ENCODE measurements at places on chromosomes 13 and 19.

DNA sequence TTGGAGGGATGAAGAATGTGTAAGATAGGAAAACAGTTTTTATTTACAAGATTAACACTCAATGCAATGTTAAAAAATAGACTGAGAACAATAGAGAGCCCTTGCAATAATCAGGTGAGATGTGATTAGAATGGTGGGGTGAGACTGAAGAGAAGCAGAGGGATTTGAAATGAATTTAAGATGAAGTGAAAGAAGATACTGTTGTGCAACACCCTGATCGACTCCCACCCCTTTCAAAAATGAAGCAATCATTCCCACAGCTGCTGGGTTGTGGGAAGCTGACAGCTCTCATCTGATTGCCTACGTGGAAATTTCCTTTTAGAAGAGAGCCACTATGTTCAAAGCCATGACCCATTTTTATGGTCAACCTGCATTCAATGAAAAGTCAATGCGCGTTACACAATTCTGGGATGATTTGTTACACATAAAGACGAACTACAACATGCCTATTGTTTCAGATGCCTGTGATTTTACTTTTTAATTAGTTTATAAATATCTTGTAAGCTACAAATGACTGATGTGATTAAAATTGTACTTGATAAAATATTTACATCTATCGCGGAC, 1374.8 kb downstream of the PCDH9 start:
- DNase-seq = no peak

- DNase-seq = no peak
Observed at GRCh38 chr13:42129033-42129432, 80.6 kb downstream of the DGKH start.

GRCh38 chr13:109213714-109214113, 572.7 kb downstream of the IRS2 start:
- DNase-seq = no peak

DNA sequence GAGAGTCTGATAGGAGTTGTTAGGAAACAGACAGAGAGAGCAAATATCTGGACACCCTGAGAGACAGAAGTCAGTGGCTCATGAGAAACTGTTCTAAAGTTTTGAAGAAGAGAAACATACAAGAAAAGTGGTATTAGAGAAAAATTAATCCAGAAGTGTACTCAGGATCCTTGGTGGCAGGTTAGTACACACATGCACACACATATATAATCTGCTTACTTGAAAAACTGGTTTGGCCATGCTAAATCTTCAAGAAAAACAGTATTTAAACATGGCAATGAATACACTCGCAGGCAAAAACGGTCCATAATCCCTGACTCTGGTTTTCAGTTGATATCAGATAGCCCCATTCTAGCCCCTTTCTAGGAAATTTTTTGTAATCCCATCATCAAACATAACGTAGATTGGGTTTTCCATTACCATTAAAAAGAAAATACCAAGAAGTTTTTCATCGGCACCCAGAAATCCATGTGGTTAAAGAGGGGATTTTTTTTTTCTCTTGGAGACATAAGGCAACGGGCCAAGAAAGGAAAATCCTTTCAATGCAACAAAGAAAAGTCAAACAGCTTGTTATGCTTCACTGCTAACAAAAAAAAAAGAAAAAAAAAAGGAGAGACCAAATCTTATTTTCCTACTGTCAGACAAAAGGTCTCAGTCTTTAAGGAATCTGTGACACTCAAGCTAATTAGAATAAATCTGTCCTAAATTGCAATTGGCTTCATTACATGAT, 178.0 kb upstream of the MIR17HG start:
- no peak for DNase-seq

GRCh38 chr19:18904334-18905057, 8.5 kb upstream of the CERS1 start:
- no peak for DNase-seq

DNA sequence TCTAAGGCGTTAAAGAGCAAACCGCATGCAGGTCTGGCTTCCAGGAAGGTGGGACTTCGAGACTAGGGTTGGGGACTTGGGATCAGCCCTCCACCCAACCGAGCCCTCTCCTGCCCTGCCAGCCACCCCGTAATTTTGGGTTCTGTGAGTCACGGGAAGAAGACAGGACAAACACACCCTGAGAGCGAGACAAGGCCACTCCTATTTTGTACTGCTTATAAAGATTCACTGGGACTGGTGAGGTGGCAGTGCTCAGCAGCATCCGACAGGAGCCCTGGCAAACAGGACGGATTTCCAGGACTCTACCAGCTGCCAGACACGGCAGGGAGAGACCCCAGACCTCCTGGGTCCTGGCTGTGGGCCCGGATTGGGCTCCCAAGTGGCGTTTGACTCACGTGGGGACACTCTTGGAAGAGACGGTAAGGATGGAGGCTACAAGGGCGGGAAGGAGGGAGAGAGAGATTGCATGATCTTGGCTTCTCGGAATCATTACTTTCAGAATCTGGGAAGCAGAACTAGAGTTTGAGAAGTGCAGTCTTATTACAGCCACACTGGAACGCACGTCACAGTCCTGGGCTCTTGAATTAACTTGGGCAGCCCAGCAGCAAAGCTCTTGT, at the start of gene C5AR2:
Gene C5AR2, plus strand, starts transcription at position 245 of the 617 bp plus-strand sequence. CDS start 8,625 bp downstream, outside the sequence.
- no peak for DNase-seq

DNA sequence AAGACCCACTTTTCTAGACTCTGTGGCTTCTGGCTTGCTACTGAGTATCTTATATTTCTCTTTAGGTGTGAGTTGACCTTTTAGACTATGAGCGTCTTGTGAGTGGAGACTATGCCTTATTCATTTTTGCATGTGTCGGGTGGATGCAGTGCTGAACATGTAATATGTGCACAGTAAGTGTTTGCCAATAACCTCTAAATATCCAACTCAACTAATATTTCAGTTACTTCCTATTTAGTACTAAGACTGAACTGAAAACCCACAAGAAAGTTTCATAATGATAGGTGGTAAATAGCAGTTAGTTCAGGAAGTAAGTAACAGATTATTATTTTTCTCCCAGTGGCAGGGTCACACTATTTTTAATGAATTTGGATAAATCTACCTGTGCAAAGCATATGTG, 269.3 kb downstream of the KCNRG start:
- no peak for DNase-seq

GRCh38 chr13:24008679-24009078, 111.4 kb upstream of the C1QTNF9B start:
- no peak for DNase-seq

- no peak for DNase-seq
Observed at GRCh38 chr13:46012404-46012803, 40.1 kb downstream of the ZC3H13 start.

GRCh38 chr19:41845001-41845050, at the start of gene DMRTC2:
DMRTC2 (plus strand) TSS chr19:41845042; CDS start chr19:41847429, 2,387 bp downstream.
- no peak for DNase-seq

DNA sequence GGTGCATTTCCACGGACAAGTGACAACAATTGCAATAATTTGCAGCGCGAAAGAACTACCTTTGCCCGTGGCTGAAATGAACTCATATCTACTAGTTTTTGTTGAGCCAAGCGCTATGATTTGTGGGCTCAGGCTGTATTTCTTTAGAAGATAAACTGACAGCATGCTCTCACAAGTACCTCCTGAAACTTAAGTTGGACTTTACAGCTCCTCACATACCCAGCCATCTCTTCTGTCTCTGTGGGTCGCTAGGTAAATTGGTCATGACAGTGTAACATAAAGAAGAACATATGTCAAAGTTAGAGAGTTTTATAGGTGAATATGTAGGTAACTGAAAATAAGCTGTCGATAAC, 839 bp downstream of the COG6 start:
- DNase-seq = no peak

DNA sequence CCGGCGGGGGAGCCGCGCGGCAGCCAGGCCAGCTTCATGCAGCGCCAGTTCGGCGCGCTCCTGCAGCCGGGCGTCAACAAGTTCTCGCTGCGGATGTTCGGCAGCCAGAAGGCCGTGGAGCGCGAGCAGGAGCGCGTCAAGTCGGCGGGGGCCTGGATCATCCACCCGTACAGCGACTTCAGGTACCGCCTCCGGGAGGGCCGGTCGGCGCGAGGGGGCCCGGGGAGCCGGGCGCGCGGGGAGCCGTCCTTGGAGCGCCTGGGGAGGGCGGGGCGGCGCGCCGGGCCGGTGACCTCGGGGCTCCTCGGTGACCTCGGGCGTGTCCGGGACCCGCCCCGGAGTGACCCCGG, 690 bp downstream of the HCN2 start:
- DNase-seq = no peak

- DNase-seq = peak; percentile 81
Observed at GRCh38 chr19:4077800-4078684, 11.3 kb upstream of the ZBTB7A start.

DNA sequence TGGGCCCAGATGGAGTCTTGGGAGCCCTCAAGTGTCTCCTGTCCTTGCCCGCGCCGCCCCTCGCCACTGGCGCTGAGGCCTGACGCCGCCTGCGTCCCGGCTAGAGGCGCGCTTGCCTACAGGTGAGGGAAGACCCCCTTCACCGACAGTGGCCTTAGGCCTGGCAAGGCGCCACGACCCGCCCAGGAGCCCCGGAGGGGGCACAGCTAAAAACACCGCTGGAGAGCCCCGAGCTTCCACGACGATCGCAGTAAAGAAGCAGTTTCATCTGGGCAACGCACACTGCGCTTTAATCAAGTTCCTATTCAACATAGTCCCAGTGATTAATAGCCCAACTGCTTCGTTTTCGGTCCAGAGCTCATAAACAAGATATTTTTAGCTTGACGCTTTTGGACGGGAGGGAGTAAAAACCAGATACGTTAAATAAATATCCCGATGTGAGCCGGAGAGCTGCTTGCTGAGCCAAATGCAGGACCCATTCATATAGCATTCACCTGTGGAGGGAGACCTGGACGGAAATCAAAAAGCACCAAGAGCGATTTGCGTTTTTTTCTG, 1.5 kb upstream of the CEBPA start:
- DNase-seq = peak; percentile 63

- DNase-seq = no peak
Observed at GRCh38 chr19:7610491-7611240, 15.0 kb downstream of the CAMSAP3 start.

DNA sequence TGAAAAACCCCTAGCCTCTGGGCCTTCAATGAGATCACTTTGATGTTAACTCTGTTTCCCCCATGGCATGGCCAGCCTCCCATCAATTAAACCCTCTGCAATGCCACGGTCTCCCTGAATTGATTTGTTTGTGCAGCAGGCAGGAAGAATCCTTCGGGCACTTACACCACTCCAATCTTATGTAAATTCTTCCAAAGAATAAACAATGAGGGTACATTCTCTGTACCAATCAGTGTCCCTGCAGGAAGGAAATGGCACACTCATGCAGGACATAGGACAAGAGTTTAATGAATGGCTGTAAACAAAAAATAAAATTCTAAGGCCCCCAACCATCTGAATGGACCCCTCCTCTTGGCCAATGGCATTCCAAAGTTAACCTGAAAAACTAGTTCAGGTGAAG, 22.2 kb downstream of the SCGB2B2 start:
- no peak for DNase-seq

DNA sequence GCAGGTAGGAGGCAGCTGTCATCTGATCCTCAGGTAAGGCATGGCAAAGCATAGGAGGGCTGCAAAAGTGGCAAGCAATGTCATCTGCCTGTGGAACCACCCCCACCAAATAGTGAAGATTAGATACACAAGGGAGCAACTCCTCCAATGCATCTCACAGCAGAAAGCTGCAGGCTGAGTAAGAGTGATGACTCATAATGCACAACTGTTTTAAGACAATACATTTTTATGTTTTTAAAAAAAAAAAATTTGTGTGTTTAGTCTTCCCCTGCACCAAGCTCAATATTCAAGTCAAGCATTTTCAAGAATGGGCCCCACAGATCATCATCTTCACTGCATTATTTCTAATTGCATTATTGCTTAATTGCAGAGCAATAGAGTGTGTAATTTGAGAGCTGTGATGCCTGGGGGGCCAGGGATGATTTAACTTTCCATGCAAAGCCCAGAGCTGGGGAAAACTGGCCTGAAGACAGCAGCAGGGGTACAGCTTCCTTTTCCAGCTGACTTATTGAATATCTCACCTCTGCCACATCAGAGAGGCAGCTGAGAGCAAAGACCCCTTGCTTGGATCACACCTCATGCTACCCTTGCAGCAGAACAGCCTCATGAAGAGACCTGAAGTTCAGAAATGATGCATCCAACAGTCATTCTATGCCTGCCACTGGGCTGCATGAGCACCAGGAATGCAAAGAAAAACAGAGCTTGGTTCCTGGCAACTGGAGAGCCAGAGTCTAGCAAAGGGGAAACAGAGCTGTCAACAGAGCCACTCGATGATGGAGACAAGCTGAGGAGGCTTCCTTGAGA, 22.7 kb upstream of the POP4 start:
- no peak for DNase-seq

DNA sequence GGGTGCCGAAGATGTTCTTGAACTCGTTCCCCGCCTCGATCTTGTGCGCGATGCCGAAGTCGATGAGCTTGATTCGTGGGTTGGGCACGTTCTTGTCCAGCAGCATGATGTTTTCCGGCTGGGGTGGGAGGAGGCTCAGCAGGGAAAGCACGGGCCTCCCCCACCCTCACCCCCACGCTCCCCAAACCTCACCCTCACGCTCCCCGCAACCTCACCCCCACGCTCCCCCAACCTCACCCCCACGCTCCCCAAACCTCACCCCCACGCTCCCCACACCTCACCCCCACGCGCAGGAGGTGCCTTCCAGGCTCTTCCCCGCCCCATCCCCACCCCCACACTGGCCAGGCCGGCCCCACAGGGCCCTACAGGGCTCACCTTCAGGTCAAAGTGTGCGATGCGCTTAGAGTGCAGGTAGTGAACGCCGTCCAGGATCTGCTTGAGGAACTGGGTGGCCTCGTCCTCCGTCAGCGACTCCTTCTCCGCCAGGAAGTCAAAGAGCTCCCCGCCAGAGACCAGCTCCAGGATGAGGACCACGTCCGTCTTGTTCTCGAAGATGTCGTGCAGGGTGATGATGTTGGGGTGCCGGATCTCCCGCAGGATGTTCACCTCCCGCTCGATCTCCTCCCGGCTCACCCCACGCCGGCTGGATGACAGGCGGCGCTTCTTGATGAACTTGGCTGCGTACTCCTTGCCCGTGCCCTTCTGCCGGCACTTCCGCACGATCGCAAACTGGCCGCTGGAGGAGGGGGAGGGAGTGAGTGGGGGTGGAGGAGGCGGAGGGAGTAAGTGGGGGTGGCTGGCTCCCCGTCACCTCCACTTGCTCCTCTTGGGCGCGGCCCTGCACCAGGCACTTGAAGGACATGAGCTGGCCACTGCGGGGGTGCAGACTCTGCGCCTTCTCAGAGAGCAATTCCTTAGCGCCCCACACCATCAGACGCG, 6.4 kb downstream of the DAPK3 start:
- DNase-seq = no peak

GRCh38 chr19:5967994-5968430, 9.9 kb downstream of the RANBP3 start:
- DNase-seq = peak; percentile 80

All from activated CD8-positive, alpha-beta memory T cell treated with anti-CD3 and anti-CD28 coated beads for 24 hours (primary cell).